ENCODE measurements at places on chromosomes 6 and 20. TPM values are rescaled to one million over a fixed set of nuclear protein-coding genes. Genes with fewer than 3 reads are reported as not detected.

Gene TBP
- total RNA-seq = 20.7 TPM

Gene RPS10
- total RNA-seq = 1,644 TPM

Gene SLC22A7
- total RNA-seq = not detected

Gene TMEM63B
- 22.3 TPM for total RNA-seq

Gene TENT5A
- total RNA-seq = 3.9 TPM

Gene MATN4
- total RNA-seq = not detected

Gene NHSL1
- total RNA-seq = 23.9 TPM

Gene THBD
- total RNA-seq = 36.2 TPM

Gene SLC24A3
- total RNA-seq = not detected

Gene PRR18
- not detected for total RNA-seq

DNA sequence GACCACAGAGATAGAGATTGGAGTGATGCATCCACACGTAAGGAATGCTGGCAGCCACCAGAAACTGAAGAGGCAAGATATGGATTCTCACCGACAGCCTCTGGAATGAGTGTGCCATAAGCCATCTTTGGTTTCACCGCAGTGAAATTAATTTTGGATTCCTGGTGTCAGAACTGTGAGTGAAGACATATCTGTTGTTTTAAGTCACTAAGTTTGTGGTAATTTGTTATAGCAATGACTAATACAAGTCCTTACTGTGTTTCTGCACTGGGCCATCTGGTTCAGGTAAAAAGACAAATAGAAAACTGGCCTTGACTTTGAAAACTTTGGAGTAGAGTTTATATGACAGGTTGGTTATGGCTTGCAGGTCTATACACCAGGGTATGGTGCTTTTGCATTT lies 261.9 kb downstream of the PHF3 start:
- no peak overlapping the region for H3K4me3 ChIP-seq
- DNase-seq = no peak
- peaks cover 19% of the 10 kb centered on the region for H3K4me1 ChIP-seq

GRCh38 chr6:158042245-158042798 lies 60.7 kb downstream of the SYNJ2 start:
- H3K4me1 ChIP-seq = peaks cover 45% of the 10 kb centered on the region
- peak; percentile 74 for DNase-seq

DNA sequence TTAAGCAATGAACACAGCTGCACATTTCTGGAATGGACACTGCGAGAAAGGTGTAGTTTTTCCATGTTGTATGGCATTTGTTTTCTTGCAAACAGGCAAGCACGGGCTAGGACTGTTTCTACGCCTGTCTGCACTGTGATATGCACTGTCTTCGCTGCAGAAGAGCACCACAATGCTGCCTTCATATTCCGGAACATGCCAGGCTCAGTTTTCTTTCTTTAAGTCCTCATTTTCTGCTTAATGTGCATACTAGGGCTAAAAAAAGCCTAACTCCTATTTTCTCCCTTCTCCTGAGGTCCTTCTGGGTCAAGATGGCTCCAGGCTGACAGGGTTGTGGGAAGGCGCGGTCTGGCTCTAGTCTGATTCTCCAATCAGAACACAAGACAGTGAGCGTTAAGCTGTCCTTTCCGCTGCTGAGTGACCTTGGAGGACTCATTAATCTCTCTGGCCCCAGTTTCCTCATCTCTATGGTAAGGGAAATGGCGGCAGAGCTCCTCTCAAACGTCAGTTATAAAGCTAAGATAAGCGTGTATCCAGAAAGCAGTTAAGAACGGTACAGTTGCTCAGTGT lies 379.9 kb downstream of the C6orf118 start:
- H3K27ac ChIP-seq = no peak overlapping the region
- no peak overlapping the region for H3K4me3 ChIP-seq
- DNase-seq = no peak
- H3K4me1 ChIP-seq = no peaks in the 10 kb centered on the region
- H3K27me3 ChIP-seq = no peaks in the 10 kb centered on the region
- no peaks in the 10 kb centered on the region for H3K36me3 ChIP-seq

- H3K36me3 ChIP-seq = no peaks in the 10 kb centered on the region
- no peak for DNase-seq
- no peak overlapping the region for H3K27ac ChIP-seq
- no peaks in the 10 kb centered on the region for H3K4me1 ChIP-seq
- no peak overlapping the region for H3K4me3 ChIP-seq
- no peaks in the 10 kb centered on the region for H3K27me3 ChIP-seq
Measured at GRCh38 chr20:63313349-63314014, 20.5 kb downstream of the COL20A1 start.

DNA sequence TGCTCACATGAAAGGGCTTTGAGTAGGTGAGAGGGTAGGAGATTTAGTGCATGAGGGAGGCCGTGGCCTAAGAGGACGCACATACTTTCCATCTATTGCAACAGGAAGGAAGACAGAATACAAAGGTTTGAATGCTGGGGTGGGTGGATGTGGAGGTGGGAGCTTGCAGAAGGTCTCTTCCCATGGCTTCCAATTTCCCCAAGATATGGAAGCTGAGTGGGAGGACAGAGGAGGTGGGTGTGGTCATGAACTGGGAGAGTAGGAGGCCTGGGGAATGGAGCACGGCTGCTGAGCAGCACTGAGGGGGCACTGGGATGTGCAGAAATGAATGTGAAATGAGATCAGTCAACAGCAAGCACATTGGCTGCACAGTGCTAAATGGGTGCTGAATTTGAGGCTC lies 70.3 kb downstream of the SCML4 start:
- H3K4me3 ChIP-seq = no peak overlapping the region
- H3K36me3 ChIP-seq = no peaks in the 10 kb centered on the region
- H3K27ac ChIP-seq = no peak overlapping the region
- no peaks in the 10 kb centered on the region for H3K4me1 ChIP-seq
- peaks cover 47% of the 10 kb centered on the region for H3K27me3 ChIP-seq

DNA sequence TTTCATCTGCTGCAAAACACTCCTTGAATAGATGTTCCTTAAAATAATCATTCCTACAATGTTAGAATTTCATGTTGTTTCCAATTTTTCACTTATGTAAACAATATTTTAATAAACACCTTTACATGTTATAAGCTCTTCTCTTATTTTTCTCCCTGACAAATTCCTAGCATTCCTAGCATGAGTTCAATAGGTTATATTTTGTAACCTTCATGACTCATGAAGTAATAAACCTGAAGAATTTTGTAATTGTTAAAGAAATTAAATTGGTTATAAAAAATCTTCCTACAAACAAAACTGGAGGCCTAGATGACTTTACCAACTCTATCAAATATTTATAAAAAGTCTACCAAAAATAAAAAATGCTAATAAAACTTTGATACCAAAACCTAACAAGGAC lies 66.3 kb downstream of the NT5E start:
- peaks cover 6% of the 10 kb centered on the region for H3K4me1 ChIP-seq
- H3K36me3 ChIP-seq = peaks cover 59% of the 10 kb centered on the region
- no peak overlapping the region for H3K4me3 ChIP-seq
- H3K27ac ChIP-seq = no peak overlapping the region
- no peaks in the 10 kb centered on the region for H3K27me3 ChIP-seq

GRCh38 chr6:139265512-139266190 lies 26.1 kb downstream of the TXLNB start:
- no peak overlapping the region for H3K4me3 ChIP-seq
- no peaks in the 10 kb centered on the region for H3K27me3 ChIP-seq
- H3K27ac ChIP-seq = no peak overlapping the region

- no peaks in the 10 kb centered on the region for H3K36me3 ChIP-seq
- H3K4me1 ChIP-seq = peaks cover 16% of the 10 kb centered on the region
- DNase-seq = no peak
- H3K27ac ChIP-seq = no peak overlapping the region
Measured at GRCh38 chr6:116568111-116568510, 3.2 kb upstream of the RWDD1 start.

DNA sequence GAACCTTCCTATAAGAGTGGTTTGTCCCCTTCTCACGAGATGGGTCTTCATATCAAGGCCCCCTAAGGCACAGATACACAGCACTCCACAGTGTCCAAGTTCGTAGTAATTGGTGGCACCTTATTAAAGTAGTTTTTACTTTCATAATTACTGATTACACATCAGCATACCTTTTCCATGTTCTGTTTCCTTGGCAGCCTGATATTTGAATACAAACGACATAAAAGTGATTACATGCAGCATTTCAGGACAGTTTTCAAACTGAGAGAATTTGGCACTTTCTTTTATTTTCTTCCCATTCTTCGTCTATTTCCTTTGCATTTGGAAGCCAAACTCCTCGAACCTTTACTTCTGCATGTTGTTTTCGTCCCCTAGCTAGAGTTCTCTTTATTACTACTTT lies 139.7 kb downstream of the MTHFD1L start:
- no peak overlapping the region for H3K27ac ChIP-seq
- DNase-seq = no peak
- H3K36me3 ChIP-seq = peaks cover 27% of the 10 kb centered on the region
- H3K4me1 ChIP-seq = peaks cover 27% of the 10 kb centered on the region
- H3K27me3 ChIP-seq = no peaks in the 10 kb centered on the region
- no peak overlapping the region for H3K4me3 ChIP-seq

GRCh38 chr6:16481697-16482399 lies 243.5 kb downstream of the GMPR start:
- no peak overlapping the region for H3K27ac ChIP-seq
- H3K27me3 ChIP-seq = no peaks in the 10 kb centered on the region
- H3K4me3 ChIP-seq = no peak overlapping the region
- no peaks in the 10 kb centered on the region for H3K36me3 ChIP-seq
- DNase-seq = no peak

GRCh38 chr6:154071236-154071635 lies 32.2 kb downstream of the OPRM1 start:
- no peaks in the 10 kb centered on the region for H3K36me3 ChIP-seq
- H3K27ac ChIP-seq = no peak overlapping the region
- H3K4me1 ChIP-seq = no peaks in the 10 kb centered on the region
- H3K27me3 ChIP-seq = no peaks in the 10 kb centered on the region
- DNase-seq = no peak
- H3K4me3 ChIP-seq = no peak overlapping the region

DNA sequence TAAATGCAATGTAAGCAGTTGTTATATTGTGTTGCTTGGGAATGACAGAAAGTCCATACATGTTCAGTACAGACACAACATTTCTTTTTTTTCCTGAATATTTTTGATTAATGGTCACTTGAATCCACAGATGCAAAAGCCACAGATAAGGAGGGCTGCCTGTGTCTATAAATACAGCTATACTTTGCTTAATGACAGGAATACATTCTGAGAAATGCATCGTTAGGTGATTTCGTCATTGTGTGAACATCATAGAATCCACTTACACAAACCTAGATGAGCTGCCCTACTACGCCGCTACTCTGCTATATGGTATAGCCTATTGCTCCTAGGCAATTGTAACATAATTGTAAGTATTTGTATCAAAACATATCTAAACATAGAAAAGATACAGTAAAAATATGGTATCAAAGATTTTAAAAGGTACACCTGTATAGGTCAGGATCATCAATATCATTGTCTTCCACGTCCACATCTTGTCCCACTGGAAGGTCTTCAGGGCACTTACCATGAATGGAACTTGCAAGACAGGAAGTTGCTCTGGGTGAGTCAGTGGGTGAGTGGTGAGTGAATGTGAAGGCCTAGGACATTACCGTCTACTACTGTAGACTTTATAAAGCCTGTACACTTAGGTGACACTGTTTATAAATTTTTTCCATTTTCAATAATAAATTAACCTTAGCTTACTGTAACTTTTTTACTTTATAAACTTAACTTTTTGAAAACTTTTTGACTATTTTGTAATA lies 27.9 kb upstream of the POPDC3 start:
- no peaks in the 10 kb centered on the region for H3K27me3 ChIP-seq
- no peak overlapping the region for H3K27ac ChIP-seq
- no peaks in the 10 kb centered on the region for H3K36me3 ChIP-seq
- peaks cover 23% of the 10 kb centered on the region for H3K4me1 ChIP-seq

DNA sequence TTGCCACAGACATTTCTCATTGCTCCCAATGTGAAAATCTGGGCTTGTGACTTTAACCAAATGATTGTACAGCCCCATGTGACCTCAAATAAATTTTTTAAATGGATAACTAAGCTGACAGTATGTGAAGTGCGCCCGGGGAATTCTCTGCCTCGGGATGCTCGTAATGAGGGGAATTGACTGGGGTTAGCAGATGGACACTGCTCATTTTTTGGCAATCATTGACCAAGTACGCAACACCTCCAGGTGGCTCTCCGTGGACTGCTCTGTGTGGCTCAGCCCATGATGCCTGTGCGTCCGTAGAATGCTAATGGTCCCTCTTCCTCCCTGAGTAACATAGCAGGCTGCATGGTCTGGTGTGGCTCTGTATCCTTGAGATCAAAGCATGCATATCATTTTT lies 42.4 kb downstream of the FARS2 start:
- peaks cover 13% of the 10 kb centered on the region for H3K4me1 ChIP-seq
- H3K27me3 ChIP-seq = no peaks in the 10 kb centered on the region
- DNase-seq = no peak

DNA sequence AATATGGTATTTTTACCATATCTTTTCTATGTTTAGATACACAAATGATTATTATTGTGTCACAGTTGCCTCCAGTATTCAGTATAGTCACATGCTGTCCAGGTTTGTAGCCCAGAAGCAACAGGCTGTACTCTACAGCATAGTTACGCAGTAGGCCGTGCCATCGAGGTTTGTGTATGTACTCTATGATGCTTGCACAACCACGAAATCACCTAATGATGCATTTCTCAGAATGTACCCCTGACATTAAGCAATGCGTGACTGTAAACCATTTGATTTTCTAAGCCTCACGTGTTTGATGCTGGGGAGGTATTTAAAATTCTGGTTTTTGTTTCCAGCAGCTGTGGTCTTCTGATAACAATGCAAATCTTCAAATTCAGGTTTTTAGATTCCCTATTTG lies 207.6 kb downstream of the UST start:
- H3K36me3 ChIP-seq = no peaks in the 10 kb centered on the region
- H3K4me3 ChIP-seq = no peak overlapping the region
- no peaks in the 10 kb centered on the region for H3K4me1 ChIP-seq
- no peaks in the 10 kb centered on the region for H3K27me3 ChIP-seq
- peak; percentile 6 for DNase-seq
- no peak overlapping the region for H3K27ac ChIP-seq

DNA sequence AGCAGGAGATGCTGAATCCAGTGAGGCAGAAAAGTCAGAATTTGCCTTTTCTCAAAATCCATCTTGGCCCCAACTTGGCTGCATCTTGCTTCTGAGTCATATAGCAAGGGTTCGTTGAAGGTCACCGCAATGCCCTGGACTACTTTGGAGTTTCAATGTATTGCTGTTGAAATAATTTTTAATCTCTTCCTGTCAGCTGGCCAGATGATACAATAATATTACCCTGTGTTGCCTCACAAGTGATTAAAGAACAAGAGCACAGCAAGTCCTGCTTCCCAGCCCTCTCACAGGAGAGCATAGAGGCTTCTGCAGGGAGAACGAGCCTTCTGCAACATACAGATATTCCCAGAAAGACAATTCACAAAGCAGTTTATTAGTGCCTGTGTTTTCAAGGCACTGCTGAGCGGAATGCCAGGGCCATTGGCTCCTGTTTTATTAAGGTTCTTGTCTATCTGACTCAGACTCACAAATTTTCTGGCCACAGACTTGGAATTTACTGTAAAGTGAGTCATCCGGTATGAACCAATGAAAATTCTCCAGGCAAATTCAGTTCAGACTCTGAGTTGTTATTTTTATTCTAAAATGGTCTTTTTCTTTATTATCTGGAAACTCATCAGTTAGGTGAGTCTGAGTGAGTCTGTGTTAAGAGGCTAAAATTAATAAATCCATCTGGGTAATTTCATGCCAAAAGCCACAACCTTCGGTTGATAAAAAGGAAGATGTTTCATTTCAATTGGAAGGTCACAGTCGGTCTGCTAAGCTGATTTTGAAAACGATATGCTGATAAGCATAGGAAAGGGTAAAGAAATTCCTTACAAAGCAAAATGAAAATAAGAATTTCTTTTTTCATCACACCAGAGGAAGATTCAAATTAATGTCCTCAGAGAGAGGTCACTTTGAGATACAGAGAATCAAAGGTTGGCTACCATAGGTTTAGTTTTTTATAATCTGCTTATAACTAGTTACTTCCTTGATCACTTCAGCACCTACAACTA lies 289.4 kb upstream of the STXBP5 start:
- no peaks in the 10 kb centered on the region for H3K36me3 ChIP-seq
- peak; percentile 93 for DNase-seq
- no peaks in the 10 kb centered on the region for H3K27me3 ChIP-seq

Data from MCF 10A (cell line).